AG04449 (cell line): ENCODE measurements at places on chromosomes 2 and 18.

DNA sequence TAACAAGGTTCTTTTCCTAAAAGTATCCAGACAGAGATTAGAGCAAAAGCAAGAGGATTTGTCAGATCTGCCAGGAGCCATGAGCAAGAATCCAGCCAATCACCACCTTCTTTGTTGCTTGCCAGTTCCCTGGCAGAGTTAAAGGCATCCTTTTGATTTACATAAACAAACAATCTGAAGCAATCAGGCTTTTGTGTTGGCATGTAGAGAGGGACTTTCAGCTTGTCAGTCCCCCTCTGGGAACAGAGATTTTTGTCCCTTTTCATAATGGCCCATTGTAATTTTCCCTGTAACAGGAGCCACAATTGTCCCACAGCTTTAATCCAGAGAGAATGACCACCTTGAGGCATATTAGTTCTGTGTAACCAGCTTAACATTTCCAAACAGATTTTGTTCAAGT, at the start of gene ERMN:
ERMN (minus strand) TSS at position 39 of the 400 bp plus-strand sequence. CDS start 182 bp downstream, outside the sequence.
- no peak for DNase-seq

GRCh38 chr18:46601141-46601805, 55.7 kb downstream of the LOXHD1 start:
- DNase-seq: no peak

GRCh38 chr2:184683911-184684310, 85.6 kb downstream of the ZNF804A start:
- no peak for DNase-seq

- DNase-seq: no peak
These were observed 127.8 kb downstream of the MEP1B start for GRCh38 chr18:32317651-32318050.

DNA sequence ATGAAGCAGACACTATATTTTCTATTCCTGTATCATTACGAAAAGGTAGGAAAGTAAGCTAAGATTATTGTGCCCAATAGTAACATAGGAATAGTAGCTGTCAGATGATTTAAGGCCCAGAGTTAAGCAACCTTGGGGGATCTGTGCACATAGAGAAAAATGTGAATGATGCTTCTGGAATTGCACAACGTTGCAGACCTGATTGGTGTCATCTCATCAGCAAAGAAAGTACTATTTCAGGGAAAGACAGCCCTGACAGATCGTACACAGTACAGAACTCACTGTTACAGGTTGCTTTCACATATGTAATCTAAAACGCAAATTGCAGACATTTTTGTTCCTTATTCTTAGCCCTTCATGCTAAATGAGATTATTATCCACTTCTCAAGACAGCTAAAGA, 535.9 kb downstream of the TRIB2 start:
- no peak for DNase-seq

DNA sequence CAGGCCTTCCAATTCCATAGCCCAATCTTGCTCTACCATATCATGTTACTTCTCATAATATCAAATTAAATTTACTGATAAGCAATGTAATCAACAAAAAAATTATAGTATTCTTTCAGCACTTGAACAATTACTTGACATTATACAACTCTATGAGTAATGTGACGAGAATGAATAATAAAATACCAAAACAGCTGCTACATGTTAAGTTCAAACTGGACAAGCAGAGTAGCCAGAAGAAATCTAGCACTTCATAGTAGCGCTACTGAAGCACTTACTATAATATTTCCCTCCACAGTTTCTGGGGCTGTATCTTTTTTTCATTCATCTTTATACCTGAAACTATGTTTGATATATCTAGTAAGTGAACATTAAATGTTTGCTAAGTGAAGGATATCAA, 14.9 kb downstream of the PPP3R1 start:
- DNase-seq: no peak

- DNase-seq: no peak
These were observed 779.4 kb upstream of the FSHR start for GRCh38 chr2:49933711-49934110.

DNA sequence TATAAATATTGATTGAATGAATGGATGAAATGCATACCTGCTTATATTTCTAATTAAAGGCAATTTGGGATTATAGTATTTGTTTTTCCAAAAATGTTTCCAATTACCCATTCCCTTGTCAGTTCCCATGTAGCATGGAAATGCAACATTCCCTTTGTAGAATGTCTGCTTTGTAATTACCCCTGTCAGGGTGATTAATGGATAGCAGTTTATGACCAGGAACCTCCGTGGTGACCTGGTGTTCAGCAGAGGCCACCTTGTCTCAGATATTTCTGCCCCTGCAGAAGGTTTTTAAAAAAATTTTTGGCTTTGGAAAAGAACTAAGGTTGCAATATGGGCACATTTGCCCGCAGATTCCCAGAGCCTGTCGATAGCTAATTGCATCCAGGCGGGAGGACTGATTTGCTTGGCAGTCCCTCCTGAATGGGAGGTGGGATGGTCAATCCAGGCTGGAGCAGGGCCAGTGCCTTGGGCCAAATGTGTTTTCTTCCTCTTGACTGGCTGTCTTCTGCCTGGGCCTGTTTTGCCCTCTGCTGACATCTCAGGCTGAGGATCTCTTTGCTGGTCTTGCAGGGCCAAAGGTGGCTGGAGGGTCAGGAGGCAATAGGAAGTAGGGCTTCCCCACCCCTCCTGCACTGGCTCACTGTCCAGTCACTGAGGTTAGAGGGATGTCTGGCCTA, 82.1 kb downstream of the TMEM182 start:
- no peak for DNase-seq

DNA sequence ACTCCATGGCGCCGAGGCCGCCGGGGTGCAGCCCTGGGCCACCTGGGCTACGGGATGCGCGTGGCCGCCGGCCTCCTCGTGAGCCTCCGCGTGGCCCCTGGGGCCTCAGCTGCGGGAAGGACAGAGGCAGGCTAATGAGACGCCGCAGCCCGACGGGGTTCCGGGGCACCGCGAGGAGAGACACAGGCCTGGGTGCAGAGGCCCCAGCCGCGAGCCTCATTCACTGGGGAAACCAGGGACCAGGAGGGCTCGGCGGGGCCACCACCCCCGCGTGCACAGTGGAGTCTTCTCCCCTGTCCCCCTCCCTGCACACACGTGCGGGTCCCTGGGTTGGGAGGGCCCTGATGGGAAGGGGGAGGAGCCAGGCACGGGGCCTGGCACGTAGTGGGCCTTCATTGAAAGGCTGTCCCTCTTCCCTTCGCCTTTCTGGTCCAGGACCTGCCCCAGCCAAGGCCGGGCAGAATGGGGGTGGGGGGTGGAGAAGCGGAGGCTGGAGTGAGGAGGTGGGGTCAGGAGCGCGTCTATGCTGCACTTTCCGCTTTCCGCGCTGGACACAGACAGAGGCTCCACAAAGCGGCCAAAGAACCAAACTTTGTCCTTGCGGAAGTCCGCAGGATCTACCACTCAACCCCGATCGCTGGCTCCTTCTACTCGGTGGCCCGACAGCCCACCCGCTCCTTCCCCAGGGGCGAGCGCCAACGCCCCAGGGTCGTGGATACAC, 9.1 kb downstream of the ALPP start:
- DNase-seq: no peak

DNA sequence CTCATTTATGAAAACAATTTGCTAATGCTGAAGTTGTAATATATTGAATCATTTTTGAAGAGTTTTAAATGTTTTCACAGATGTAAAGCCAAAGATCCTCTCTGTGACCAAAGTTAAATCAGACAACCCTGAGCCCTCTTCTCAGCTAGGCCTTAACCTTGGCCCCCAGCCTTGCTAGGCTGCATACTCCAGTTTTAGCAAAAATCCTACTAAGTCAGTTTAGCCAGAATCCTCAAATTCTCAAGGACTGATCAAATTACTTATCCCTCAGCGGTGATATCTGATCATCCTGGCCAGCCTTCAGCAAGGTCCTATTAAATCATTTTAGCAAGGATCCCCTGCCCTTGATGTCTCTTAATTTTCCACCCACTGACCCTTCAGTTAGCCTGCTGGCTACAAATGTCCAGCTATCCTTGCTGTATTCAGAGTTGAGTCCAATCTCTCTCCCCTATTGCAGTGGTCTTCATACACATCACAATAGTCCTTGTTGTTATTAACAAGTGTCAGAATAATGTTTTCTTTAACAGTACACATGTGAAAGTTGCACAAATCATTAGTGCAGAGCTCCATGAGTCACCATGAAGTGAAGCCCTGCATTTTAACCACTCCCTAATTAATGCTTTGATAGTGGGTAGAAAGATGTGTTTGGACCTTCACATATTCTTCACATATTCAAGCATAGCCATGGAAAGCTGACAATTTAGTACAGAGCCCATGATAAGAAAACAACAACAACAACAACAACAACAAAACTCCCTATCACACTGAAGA, 206.4 kb downstream of the NBAS start:
- DNase-seq: no peak

- peak; percentile 63 for DNase-seq
These were observed 201.2 kb downstream of the NBAS start for GRCh38 chr2:15359716-15360531.

DNA sequence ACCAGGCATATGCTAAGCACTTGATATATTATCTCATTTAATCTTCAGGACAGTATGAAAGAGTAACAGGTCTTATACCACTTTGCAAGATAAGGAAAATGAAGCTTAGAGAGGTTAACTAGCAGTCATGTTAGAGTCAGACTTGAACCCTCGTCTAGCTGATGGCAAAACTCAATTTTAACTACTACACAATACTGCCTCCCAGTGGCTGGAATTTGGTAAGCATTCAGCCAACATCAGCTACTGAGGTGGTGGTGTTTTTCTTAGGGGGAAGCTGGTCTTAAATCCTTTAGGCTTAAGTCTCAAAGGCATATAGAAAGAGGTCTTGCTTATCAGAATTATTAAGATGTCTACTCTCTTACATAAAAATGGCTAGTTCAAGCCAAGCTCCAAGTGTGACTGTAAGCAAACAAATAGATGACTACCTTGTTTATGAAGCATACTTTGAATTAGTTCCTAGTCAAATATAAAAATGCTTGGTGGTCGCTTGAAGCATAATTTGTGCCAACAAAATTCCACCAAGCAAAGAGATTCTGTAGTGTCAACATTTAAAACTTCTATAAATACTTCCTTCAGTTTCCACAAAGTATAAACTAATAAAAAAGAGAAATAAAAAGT, 325.4 kb upstream of the FIGN start:
- no peak for DNase-seq

DNA sequence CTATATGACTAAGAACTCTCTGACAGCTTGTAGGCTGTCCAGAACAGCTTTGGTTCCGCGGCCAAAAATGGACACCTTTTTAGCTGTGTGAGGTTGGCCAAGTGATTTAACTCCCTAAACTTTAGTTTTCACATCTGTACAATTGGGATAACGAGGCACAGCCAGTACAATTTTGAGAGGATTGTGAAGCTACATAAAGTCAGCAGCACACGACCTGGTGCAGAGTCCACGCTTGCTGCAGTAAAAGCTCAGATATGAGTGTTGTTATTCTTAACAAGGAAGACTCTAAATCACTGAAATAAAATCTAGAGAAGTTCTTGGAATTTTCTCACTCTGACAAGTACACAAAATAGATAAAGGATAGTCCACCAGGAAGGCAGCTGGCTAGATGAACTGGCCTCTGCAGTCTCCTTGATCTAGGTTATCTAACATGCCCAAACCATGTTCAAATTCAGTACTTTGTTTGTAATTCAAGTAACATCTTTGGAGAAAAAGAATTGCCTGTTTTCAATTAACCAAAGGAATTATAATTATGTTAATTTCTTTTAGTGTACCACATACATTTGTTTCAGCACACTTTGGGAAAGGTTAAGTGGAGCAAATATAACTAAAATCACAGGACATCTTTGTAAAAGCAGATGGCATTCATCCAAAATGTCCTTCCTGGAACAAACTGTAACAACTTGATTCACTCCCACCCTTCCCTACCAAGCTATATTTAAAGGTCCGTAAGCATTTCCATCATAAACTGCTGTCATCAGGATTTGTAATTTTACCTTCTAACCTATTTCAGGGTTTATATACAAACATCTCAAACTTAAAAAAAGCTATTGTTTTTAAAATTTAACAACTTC, 201.7 kb upstream of the STK17B start:
- no peak for DNase-seq

DNA sequence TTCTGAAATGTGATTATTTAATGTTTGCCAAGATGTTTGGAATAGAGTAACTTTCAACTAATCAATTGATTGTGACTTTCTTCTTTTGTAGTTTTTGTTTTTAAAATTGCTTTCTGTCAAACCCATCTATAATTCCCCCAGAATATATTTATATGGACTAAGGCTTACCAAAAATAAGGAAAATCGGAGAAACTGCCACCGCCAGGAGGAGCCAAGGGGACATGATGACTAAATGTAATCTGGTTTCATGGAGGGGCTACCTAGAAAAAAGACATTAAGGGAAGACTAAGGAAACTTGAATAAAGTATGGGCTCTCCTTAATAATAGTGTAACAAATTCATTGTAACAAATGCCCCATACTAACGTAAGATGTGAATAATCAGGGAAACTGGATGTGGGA, 19.5 kb downstream of the BOLA3 start:
- no peak for DNase-seq

GRCh38 chr2:15941481-15941850, 1.1 kb downstream of the MYCN start:
- no peak for DNase-seq

DNA sequence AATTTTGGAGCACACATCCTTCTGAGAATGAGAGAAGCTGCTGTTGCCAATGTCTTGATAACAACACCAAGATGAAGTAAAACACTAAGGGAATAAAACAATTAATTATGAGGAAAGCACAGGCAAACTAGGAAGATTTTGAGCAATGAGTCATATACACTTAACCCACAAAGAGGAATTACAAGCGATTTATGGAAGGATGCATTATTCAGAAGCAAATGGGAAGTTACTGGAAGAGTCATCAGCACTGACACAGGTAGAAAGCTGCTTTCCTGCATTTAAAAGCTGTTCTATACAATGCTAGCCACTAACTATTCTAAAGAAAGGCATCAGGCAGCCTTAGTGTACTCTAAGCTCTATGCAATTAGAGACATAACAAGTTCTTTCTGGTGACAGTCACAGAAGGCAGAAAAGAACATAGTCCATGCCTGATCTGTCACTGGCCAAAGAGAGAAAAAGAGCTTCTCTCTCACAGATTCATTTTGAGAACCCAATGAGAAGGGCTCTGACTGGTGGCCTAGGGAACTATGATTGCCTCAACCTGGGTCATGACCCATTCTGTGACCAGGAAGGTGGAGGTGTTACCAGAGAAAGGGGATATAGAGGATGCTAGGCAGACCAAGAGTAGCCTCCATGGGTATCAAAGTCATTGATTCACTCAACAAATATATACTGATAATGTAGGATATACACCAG, 45.4 kb downstream of the M1AP start:
- peak; percentile 21 for DNase-seq

- no peak for DNase-seq
These were observed 18.8 kb upstream of the SH3RF3 start for GRCh38 chr2:109110170-109110569.

GRCh38 chr18:58349650-58350049, 279.2 kb downstream of the ALPK2 start:
- DNase-seq: no peak

GRCh38 chr18:56974141-56974540, 172.7 kb upstream of the BOD1L2 start:
- DNase-seq: no peak

DNA sequence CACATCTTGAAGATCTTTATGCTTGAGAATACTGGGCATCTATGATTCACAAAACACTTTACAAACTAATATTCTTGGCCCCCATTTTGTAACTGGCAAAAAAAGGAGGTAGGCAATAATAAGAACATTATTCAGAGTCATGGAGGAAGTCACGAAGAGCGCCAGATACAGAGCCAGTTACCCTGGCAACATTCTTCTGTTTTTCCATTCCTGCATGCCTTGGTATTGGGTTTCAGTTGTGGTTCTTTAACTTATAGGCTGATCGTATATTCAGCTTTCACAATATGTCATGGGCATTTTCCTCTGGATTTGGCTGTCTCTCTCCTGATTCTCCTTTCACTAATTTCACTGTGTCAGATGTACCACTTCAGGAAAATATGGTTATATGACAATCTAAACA, 234.7 kb downstream of the HRH4 start:
- no peak for DNase-seq
